Fibroblast of pulmonary artery (primary cell): ENCODE measurements at places on chromosomes 16 and 17.

- peak; percentile 12 for DNase-seq
These were observed 138.9 kb downstream of the GSG1L start for GRCh38 chr16:27924411-27925118.

GRCh38 chr17:7174603-7175326 lies 4.4 kb downstream of the ASGR1 start:
- no peak for DNase-seq

DNA sequence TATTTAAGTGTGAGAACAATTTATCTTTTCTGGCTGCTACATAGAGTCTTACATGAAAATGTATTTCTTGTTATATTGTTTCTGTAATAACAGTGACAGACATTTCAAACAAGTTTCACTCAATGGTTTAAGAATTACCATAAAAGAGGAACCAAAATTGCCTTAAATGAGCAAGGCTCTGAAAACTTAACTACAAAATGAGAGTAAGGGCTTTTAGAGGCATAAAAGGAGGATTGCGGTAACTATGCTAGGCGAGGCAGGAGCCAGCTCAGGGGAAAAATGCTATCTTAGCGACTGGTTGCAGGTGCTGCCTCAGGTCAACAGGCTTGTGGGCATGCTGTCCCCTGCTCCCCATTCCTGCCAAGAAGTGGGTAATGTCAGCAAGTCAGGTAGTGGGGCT lies 81.7 kb upstream of the MSI2 start:
- DNase-seq = no peak

- peak; percentile 16 for DNase-seq
These were observed 2.1 kb downstream of the COL1A1 start for GRCh38 chr17:50199211-50199802.

DNA sequence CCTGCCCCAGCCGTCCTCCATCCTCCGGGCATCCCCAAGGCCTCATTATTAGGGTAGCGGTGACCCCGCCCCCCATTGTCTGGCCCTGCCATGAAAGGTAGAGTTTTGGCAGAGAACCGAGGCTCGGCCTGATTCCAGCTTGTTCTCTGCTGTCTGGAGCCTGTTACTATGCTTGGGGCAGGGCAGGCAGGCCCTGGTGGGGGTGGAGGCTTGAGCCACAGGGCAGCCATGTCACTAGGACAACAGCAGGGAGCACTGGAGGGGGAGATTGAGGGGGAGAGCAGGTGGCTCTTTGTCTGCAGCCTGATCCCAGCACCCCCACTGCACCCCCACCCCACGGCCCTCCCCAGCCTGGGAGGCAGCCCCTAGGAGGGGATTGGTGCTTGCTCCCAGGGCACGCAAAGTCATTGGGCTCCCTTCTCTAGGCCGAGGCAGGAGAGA lies 15.4 kb downstream of the RHBDL3 start:
- DNase-seq = peak; percentile 50

DNA sequence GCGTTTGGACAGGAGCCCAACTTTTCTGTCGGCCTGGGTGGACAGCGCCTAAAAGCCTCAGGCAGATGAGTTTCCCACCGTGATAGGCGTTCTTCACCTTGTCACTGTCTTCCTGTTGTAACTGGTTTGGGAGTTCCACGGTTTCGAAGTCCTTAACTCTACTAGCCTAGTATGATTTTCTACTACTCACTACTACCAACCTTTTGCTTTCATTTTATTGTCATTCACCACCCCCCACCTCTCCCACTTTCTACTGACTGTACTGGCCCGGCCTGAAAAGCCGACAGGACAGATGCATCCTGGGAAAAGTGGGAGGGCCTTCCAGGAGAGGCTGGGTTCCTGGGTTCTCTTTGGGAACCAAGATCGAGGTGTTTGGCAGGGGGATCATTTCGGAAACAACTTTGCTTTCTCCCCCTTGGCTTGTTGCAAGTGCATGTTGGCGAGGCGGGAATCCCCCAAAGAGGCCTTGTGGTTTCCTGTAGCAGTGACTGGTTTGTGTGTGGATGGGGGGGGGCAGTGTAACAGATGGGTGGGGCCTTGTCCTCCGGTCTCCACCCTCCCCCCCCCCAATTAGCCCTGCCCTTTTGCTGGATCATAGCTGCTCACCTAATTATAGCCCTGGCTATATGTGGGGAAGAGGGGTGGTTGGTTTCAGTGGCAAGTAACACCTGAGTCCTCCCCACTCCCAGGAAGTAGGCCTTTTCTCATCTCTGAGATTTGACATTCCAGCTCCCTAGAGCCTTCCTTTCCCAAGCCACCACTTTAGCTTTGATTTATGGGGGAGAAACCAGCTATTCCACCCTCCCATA lies 1.4 kb downstream of the EIF5A start:
- DNase-seq = peak; percentile 79

DNA sequence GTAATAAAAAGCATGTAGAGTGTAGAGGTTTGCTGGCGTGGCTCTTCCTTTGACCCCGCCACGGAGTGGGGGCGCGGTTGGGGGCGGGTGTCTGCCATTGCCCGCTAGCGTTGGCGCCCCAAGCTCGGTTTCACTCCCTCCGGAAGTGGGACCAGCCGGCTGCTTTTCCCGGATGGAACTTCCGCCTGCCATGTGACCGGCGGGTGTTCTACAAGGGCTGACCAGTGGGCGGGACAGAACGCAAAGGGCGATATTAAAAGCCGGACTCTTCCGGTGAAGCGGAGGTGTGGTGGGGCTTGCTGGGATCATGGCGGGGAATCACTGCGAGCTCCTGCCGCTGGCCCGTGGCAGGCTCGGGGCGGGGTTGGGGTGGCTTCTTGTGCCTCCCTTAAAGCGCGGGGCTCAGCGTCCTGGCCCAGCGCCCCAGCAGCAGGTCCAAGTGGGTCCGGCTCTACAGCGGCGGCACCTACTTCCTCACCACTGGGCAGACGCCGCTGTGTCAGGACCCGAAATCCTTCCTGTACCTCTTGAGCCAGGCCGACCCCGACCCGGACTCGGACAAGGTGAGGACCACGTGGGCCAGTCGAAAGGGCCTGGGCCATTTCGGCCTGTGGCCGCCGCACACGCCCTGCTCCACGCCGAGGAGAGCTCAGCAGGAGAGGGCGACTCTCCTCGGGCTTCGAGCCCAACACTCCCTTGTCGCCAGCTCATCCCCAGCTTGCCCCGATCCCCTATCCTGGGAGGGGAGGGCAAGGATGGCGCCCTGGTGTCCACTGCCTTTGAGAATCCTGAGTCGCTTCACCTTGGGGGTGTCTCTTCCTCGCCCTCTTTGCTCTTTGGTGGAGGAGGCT lies 65.6 kb downstream of the PDPK1 start:
- DNase-seq = peak; percentile 97

DNA sequence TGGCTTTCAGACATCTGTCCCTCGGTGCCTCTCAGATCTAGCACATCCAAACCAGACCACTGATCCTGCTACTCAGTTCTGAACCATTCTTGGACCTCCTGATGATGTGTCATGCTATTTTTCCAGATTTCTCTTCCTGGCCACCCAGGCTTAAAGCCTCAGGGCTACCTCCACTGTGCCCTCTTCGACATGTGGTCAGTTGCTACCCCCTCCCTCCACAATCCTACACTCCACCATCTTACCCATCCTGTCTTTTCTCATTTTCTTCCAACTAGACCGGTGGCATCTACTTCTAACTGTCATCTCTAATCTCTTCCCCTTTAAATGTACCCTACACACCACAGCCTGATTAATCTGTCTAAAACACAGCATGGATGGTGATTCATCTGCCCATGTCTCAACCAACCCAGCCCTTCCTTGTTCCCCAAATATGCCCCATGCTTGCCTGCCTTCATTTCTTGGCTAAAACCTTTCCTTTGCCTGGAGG lies 478.6 kb downstream of the SLC39A11 start:
- DNase-seq = peak; percentile 30

DNA sequence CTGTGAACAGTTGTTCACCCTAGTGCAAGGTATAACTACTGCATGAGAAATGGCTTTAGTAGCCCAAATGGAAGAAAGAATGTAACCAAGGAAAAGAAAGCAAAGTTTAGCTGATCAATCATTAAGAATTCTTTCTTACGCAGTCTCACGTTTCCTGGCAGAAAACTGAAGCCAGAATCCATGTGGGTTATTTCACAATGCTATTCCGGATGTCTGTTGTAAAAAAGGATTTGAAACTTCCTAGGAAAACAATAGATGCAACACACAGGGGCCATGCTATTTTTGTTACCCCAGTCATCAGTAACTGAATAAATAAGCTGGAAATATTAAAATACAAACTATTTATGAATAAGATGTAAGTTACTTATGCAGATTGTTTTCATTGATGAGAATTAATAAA lies 802.5 kb downstream of the CDH8 start:
- DNase-seq = peak; percentile 1

- DNase-seq = no peak
These were observed 2.2 kb downstream of the ACBD4 start for GRCh38 chr17:45137561-45138305.

- no peak for DNase-seq
These were observed 63.0 kb downstream of the PPM1E start for GRCh38 chr17:58818654-58819053.

DNA sequence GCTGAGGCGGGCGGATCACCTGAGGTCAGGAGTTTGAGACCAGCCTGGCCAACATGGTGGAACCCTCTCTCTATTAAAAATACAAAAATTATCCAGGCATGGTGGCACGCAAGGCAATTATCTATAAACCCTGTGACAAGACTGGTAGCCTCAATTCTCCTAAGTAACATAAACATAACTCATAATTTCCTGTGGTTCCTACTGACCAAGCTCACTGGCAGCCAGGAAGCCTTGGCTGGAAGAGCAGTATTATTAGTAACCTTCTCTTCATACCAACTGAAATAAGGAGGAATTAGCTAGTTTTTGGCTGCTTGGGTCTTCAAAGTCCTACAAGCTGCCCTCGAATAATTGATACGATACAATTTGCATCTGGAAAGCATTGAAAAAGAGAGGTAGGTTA lies 31.6 kb upstream of the LRRC37A3 start:
- peak; percentile 29 for DNase-seq

GRCh38 chr17:72259922-72260321 lies 139.1 kb downstream of the SOX9 start:
- DNase-seq = no peak

- no peak for DNase-seq
These were observed 129.3 kb upstream of the KCNJ16 start for GRCh38 chr17:69945698-69946185.

DNA sequence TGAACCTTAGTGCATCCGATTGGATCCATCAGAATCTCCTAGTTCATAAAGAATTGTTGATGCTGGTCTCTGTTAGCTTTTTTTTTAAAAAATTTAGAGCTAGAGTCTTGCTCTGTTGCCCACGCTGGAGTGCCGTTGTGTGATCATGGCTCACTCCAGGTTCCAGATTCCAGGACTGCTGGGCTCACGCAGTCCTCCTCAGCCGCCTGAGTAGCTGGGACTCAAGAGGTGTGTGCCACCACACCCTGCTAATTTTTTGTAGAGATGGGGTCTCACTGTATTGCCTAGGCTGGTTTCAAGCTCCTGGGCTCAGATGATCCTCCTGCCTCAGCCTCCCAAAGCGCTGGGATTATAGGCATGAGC lies 8.0 kb downstream of the TCF25 start:
- DNase-seq = no peak

DNA sequence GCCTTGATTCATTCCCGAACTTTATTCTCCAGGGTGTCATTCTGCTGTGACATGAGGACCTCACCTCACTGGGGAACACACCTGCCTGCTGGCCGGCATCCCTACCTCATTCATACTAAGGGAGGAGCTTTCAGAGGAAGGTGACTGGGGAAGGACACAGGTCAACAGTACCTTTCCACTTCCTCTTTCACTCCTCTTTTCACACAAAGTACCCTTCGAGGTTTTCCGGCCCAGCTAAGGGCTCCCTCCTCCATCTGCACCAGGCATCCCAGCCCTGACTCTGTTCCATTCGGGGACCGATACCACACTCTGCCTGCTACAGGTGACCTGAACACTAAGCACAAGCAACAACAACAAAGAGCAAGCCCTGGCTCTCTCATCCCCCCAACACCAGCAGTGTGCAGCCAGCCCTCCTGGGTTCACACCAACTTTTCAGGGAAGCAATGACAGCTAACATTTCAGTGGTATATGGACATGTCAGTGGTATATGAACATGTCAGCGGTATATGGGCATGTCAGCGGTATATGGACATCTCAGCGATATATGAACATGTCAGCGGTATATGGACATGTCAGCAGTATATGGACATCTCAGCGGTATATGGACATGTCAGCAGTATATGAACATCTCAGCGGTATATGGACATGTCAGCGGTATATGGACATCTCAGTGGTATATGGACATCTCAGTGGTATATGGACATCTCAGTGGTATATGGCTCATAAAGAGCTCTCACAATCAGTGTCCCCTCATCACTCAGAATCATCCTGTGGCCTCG lies 16.0 kb downstream of the TRIM25 start:
- no peak for DNase-seq

DNA sequence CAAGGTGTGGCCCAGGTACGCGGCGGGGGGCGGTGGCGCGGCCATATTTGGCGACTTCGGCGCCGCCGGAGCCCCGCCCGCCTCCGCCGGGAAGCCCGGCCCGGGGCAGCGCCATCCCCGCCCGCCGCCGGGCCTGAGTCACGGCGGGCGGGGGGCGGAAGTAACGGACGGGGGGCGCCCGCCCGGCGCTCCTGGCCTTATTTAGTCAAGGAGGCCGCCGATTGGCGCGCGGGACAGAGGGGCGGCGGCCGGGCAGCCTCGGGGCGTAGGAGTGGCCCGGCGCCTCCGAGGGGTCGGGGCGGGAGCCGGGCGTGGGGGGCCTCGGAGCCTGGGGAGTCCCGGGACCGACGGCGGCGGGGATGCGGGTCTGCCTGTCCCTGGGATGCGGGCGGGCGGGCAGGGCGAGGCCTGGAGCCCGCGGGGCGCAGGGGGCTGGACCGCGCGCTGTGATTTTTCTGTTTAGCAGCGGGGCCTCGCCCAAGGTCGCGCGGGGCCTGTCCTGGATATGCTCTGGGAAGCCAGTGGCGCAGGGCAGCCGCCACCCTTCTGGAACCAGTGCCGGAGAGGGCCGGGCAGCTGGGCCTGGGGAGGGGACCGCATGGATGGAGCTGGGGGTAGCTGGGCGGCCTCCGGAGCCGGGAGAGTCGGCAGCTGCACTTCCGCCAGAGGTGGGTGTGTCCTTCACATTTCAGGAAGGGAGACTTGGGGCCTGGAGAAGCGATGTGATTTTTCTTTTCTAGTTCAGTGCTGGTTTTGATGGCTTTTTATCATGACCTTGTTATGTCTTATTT lies 2.3 kb upstream of the ACTG1 start:
- peak; percentile 83 for DNase-seq

- no peak for DNase-seq
These were observed 30.8 kb downstream of the SREBF1 start for GRCh38 chr17:17806035-17806434.

DNA sequence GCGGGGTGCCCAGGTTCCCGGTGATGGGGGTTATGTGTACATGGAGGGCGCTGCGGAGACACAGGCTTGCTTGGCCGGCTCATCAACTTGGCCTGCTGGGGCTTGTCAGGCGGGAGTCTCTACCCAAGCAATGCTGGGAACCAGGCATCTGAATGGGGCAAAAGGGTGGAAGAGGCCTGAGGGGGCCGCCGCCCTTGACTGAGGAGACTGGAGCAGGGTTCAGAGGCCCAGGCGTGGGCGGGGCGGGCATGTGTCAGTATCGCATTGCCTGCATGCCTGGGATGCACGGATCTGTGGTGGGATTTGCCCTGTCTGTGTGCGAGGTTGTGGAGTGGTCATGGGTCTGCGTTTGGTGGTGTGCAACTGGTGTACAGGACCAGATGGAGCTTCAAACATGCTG lies 21.1 kb downstream of the ARHGAP23 start:
- DNase-seq = no peak

GRCh38 chr16:15966420-15966819 lies 17.0 kb downstream of the ABCC1 start:
- DNase-seq = no peak
